ENCODE measurements at places on chromosomes 5 and 9.

- no peak for DNase-seq
Measured at GRCh38 chr5:151092762-151093161, 11.9 kb upstream of the TNIP1 start.

GRCh38 chr9:129071526-129072126 is 9.3 kb upstream of the DOLPP1 start:
- no peak for DNase-seq

DNA sequence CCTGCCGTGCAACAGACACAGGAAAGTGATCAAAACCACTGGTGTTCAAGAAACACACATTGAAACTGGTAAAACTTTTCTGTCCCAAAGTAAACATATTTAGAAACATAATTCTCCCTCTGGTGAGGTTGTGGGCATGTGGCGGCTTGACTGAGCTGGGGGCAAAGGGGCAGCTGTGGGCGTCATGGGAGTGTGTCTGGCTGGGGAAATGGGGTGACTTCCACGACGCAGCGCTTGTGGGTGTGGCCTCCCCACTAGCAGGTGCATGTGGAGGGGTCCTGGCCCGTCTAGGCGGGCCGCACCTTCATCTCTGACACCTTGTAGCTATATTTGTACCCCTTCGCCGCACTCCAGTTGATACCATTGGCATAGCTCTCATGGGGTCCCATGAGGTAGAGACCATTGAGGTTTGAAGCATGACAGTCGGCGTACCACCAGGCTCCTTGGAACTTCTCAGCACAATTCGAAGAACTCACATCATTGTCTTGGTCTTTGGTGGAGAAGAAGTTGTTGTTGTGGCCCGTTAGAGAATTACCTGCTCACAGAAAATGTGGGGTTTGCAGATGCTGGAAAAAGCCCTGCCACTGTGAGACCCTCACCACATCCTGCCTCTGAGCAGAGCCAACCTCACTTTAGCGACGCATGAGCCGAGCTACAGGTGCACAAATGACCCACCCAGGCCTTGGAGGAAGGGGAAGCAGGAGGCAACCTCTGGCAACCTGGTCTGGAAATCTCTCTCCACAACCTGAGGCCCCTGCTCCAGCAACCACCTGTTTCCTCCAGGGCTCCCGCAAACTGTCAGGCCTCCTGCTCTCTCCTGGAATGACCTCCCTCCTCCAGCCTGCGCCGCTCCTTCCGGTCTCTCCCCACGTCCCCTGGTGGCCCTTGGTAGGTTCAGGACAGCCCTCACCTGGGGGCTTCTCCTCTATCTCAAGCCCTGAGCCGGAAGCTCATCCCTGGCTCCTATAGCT is 7.9 kb downstream of the FCN1 start:
- no peak for DNase-seq

- DNase-seq, result no peak
Measured at GRCh38 chr5:33275921-33276627, 164.7 kb upstream of the TARS1 start.

DNA sequence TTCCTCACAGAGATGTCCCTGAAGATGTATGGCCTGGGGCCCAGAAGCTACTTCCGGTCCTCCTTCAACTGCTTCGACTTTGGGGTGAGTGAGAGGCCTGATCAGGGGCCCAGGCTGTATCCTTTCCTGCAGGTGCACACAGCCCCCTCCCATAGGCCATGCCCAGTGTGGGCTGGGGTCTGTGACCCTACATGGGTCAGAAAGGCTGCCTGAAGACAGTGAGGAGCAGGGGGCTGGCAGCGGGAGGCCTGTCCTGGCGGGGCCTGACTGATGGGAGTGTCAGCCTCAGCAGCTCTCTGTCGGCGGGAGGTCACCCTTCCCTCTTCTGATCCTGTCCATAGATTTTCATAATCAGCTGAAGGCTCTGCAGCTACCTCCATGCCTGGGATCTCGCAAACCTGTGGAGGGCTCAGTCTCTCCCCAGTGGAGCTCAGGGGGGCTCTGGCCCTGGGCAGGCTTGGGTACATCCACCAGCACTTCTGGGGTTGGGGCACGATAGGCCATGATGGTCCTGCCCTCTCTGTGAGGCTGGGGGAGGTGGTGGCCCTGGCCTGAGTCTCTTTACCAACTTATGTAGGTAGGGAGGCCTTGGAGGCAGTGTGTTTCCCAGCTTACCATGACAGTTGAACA is 98.5 kb downstream of the CACNA1B start:
- no peak for DNase-seq

GRCh38 chr9:98333703-98334582 is 78.5 kb upstream of the TBC1D2 start:
- no peak for DNase-seq

DNA sequence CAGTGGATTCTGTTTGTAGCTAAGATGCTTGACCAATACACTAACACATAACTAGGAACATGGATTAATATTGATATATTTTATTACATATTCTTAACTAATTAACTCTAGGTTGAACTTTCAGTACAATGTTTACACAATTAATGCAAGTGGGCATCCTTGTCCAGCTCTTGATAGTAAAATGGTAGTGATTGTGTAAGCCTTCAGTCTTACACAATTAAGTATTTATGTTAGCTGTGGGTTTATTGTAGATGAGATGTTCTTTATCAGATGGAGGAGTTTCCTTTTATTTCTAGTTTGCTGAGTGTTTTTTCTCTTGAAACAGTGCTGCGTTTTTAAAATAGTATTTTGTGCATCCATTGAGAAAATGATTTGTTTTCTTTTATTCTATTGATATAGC is 1210.8 kb downstream of the CDH12 start:
- no peak for DNase-seq

- DNase-seq, result no peak
Measured at GRCh38 chr5:68754536-68754935, 339.3 kb upstream of the SLC30A5 start.

DNA sequence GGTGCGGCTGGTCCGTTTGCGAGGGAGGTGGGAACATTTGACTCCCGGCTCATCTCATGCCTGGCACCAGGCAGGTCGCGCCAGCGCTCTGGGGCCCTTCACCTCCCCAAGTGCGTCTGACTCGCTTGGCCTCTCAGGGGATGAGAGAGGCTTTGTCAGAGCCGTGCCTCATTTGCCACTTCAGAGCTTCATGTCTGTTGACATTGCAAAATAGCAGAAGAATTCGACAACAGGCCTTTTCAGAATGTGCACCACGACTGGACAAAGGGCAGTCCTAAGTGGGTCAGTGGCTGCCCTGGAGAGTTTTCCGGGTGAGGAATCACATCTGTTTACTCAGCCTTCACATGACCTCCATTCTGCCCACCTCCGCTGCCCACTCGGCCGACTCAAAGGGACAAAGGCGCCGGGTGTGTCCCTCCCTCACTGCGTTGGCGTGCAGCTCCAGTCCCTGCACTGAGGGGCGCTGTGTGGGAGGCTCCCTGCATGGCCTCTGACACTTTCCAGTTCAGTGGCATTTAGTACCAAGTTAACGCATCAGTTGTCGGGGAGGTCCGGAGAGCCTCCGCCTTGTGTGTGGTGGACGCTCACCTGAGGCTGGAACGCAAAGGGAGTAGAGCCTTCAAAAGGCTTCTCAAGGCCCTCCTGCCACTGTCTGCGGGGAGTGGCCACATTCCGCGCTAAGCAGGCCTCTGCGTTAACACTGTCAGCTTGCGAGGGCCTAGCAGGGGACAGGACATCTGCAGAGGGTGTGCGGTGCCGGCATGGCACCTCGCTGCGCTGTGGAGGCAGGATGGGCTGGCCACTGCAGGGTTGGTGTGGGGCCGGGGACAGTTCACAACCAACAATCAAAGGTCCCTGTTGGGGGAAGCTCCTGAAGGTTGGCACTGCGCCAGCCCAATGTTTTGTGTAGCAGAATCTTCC is 171.5 kb downstream of the NXNL2 start:
- DNase-seq, result no peak

GRCh38 chr5:15472116-15472515 is 27.9 kb upstream of the FBXL7 start:
- DNase-seq, result no peak

- no peak for DNase-seq
Measured at GRCh38 chr9:3235497-3235896, 290.3 kb downstream of the RFX3 start.

DNA sequence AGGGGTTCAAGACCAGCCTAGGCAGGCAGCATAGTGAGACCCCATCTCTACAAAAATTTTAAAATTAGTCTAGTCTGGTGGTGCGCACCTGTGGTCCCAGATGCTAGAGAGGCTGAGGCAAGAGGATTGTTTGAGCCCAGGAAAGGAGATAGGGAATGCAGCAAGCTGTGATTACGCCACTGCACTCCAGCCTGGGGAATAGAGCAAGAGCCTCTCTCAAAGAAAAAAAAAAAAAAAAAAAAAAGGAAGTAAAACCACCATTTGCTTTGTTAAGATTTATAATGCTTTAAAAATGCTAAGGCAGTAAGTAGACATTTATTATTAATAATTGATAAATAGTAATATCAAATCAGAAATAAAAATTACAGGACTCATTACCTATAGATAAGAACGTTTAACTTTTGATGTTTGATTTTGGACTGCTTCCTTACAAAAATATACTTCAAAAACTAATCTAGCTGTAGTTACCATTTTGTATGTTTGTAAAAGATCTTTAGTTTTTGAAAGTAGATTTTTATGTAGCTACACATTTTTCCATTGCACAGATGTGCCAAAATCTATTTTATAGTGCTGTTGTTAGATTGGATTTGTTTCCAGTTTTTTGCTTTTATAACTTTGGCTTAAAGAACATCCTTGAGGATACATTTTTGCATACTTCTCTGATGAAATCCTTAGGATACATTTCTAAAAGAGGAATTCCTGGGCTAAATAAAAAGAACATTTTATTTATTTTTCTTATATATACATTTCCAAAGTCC is 86.4 kb downstream of the INIP start:
- no peak for DNase-seq

DNA sequence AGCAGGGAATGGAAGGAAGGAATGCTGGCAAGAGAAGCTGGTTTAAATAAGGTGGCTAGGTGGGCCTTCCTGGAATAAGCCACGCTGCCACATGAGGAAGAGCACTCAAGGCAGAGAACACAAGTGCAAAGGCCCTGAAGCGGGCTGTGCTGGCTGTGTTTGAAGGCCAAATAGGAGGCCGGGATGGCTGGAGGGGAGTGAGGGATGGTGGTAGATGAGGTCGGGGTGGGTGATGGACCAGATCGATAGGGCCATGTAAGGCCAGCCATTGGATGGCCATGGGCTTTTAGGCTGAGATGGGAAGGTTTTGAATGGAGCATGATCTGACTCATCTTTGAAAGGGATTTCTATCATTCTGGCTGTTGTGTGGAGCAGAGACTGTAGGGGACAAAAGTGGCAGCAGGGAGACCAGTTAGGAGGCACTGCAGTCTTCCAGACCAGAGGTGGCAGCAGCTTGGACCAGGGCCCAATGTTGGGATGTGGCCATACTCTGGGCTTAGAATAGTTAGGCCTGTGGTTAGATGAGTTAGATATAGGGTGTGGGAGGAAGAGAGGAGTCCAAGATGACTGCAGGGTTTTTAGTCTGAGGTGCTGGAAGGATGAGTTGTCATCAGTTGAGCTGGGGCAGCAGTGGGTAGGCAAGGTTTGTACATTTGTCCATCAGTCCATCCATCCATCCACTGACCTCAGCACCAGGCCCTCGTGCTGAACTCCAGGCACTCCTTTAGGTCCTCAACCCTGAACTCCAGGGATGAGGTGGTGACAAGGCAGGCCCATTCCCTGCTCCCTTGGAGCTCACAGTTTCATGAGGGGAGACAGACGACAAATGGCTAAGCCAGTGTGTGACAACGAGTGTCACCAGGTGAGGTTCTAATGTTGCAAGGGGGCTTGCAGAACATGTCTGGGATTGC is 30.3 kb downstream of the NDST1 start:
- DNase-seq, result no peak

DNA sequence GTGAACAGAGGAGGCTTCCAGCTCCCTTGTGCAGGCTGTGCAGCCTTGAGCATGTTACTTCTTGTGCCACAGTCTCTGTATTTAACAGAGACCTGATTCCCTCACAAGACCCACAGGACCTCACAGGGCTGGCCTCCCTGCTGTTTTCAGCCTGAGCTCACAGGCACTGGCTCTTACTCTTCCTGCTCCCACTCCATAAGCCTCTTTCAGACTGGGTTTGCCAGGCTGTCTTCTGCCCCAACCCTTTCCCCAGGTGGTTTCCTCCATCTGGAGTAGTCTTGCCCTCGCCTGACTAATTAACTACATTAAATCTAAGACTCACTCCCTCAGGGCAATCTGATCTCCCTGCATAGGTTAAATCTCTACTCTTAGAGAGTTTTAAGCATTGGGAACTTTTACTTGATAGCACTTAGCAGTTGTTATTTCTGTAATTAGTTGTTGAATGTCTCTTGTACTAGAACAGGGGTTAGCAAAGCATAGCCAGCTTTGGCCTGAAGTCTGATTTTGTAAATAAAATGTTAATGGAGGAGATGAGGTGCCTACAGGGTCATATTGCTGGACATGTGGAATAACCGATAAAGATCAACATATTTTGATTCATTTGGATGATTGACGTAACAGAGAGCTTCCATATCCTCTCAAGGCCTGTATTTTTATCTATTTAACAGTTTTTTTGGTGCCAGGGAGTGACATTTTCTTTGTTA is 28.6 kb upstream of the SPATA31E1 start:
- no peak for DNase-seq

DNA sequence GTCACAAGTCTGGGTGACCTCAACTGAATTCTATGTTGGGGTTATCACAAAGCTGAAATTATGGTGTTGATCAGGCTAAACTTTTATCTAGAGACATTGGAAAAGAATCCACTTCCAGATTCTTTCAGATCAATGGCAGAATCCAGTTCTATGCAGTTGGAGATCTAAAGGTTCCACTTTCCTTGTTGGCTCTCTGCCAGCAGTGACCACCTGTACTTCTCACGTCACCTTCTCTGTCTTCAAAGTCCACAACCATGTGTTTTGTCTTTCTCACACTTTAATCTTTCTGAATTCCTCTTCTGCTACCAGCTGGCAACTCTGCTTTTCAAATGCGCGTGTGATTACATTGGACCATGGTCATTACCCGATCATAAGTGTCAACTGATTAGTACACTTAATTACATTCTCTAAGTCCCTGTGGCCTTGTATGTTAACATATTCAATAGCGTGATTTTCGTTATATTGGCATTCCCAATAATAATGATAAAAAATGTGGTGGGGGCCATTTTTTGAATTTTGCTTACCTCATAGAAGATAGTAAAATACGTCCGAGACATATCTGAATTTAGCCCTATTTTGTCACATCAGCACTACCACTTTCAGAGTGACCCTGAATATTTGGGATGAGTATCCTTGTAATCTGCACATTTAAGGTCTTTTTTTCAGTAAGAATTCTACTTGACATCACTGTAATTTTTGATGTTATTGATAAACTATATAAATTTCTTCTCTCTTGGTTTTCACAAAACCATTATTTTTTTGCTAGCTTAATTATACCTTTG is 73.7 kb upstream of the PRDM9 start:
- no peak for DNase-seq

GRCh38 chr9:35664531-35665470 is at the start of gene ARHGEF39:
TSS of gene ARHGEF39 (minus strand) at chr9:35665195. CDS start at chr9:35665169, 26 bp downstream.
- DNase-seq, result no peak
